Activated T-helper 1 cell treated with Interleukin-2 at 50 U/mL for 16 hours (primary cell): ENCODE measurements at places on chromosomes 2 and 18.

- DNase-seq = no peak
These were observed 70.8 kb upstream of the SLC1A4 start for GRCh38 chr2:64918220-64918886.

GRCh38 chr2:95374921-95375471, 27.5 kb upstream of the FAHD2A start:
- no peak for DNase-seq

- no peak for DNase-seq
These were observed 161.5 kb downstream of the PTGR3 start for GRCh38 chr18:75047240-75047961.

GRCh38 chr18:23377669-23378301, 75.3 kb upstream of the RIOK3 start:
- DNase-seq = no peak

- no peak for DNase-seq
These were observed 147.8 kb downstream of the SATB2 start for GRCh38 chr2:199309973-199310372.

DNA sequence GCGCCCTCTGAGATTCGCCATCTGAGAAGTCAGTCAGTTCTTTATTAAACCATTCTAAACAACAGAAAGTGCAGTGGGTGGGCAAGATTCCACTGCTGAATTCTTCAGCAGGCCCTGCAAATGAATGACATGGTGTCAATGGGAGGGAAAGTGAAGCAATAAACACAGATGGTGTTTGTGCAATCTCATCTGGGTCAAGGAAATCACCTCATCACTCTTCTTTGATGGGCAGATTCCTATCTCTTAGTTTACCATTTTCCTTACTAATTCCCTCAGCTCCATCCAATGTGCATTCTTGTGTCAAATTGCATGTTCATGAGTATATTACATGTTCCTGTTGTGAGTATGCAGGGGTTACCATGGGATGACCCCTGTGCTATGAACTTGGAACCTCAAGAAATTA, 100.7 kb upstream of the CYP1B1 start:
- no peak for DNase-seq

DNA sequence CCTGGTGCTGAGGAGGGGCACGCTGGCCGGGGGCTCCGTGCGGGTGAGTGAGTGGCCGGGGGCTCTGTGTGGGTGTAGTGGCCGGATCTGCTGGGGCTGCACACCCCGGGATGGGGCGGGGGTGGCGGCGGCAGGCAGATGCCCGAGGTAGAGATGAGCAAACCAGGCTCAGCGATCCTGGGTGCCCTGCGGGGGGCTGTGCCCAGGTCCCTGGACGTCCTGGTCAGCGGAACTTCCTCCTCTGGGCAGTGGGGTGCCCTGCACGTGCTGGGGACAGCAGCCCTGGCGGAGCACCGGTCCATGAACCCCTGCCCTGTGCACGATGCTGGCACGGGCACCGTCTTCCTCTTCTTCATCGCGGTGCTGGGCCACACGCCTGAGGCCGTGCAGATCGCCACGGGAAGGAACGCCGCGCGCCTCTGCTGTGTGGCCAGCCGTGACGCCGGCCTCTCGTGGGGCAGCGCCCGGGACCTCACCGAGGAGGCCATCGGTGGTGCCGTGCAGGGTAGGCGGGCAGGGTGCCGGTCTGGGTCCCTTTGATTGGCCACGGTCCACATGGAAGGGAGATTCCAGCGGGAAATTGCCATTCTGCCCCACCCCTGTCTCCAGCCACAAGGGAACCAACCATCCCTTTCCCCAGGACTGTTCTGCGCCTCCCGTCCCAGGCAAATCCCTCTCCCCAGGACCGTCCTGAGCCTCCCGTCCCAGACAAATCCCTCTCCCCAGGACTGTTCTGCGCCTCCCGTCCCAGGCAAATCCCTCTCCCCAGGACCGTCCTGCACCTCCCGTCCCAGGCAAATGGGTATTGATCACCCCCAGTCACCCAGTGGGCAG, 5.9 kb downstream of the NEU4 start:
- DNase-seq = no peak

GRCh38 chr2:205748639-205749038, 66.3 kb downstream of the NRP2 start:
- no peak for DNase-seq

DNA sequence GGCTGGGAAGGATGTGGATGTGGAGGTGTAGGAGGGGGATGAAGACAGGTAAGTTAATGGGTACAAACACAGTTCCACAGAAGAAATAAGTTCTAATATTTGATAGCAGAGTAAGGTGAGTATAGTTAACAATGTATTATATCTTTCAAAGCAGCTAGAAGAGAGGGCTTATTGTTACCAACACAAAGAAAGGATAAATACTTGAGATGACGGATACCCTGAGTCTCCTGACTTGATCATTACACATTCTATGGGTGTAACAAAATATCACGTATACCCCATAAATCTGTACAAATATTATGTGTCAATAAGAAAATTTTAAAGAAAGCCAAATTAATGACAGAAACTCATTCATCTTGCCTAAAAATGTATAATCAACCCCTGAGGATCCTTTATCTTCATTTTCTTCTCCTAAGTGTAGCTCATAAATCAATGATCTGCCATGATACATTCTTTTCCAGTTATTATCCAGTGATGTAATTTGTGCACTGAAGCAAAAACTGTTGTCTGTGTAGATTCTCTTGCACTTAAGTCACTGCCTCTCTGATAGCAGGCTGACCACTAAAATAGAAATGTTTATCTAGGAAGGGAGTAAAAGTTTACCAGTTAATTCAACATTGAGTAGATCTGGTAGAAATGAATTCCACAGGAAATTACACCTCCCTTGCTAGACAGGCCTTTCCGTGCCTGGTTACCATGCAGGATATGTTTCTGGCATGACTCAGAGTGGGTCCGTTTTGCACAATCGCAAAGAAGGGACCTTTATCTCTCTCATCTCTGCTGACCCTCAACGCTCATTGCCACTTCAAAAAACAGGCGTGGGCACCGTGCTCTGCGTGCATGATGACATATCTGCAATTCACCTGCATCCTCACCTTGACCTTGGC, 249.7 kb upstream of the NCKAP5 start:
- DNase-seq = no peak

DNA sequence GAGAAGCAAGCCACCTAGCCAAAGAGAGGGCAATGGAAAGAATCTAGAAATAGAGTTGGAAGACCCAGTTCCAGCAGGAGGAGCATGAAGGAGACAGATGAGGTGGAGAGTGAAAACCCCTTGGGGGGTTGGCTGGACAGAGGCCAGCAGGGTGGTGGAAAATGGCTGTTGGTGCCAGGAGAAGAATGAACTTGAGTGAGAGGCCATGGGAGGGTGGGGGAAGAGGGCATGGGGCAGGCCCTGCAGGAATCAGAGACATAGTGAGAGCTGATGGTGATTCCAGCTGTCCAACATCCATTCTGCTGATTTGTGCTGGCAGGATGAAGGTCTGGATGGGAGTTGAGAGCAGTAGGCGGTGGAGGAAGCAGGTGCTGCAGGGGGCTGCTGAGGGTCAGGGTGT, 108.0 kb upstream of the TNP1 start:
- DNase-seq = no peak

GRCh38 chr2:237287872-237288271, 126.1 kb downstream of the COL6A3 start:
- no peak for DNase-seq

DNA sequence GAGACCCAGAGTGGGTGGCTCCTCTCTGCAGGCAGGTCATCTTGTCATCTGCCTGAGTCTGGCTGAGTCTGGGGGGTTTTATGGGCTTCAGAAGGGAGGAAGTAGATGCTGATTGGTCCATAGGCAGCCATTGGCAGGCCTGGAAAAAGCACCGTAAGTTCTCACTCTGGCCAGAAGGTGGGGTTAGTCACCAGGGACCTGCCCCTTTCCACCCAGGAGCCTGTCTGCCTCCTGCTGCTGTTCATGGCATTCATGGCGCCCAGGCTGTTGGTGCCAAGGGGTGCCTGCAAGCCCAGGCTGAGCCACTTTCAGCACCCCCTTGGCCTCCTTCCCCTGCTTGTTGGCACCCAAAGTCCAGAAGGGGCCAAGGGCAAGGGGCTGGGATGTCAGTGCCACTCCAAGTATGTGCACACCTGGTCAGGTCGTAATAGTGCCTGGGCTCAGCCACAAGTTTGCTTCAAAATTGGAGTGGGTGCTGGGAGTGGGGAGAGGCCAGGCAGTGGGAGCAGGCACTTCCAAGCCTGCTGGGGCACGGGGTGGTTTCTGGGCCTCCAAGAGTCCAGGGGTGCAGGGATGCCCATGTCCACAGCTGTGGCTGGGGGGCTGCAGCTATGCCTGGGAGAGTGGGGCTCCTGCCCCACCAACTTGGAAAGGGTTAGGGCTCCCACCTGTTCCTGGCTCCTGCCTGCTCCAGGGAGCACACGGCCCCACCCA, 178.1 kb downstream of the FAM210A start:
- no peak for DNase-seq

GRCh38 chr2:22382479-22383169, 1002.4 kb upstream of the KLHL29 start:
- no peak for DNase-seq

DNA sequence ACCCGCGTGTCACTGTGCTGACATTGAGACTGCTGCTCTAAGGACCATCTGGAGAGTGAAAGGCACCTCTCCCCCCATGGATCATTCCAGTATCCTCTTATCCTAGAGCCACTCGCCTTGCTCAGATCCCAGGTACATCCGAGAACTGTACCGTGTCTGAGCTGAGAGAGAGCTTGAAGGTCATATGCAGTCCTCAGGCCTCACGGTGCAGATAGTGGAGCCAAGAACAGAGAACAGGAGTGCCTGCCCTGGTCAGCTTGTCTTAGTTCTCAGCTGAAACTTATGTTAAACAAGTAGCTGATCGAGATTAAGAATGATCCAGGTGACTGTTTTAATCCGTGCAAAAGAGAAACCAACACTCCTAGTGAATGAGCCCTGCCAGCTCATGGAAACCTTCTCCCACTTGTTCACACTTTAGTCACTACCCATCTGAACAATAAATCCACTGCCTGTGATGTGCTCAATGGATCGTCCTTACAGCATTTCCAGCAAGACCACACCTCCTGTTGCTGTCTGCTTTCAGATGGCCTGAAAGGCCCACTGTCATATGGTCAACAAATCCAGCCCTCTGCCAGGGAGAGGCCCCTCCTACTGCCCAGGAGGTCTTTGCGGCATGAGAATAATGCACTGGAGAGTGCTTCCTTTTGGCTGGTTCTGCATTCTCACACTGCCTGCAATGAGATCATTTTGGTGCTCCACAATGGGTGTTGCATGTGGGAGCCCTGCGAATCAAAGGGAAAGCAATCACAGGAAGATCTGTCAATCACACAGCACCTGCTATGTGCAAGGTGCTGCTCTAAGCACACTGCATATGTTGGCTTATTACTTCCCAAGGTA, 43.7 kb upstream of the APCDD1 start:
- no peak for DNase-seq

DNA sequence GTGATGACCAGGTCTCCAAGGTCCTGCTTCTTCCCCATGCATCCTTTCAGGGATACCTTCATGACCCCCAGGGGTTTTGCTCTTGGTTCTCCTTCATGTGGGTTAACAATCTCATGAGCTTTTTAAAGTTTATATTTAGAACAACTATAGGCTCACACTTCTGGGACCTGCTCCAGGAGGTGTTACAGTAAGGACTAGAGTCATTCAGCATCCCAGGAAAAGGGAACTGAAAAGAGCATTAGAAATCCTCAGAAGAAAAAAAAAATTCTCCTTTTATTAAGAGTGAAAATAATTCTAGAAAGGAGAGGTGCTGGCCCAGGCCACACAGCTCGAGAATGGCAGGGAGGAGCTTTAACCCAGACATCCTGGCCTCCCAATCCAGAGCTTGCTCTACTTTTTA, 66.5 kb downstream of the SETBP1 start:
- no peak for DNase-seq

GRCh38 chr2:85053802-85054201, 79.4 kb upstream of the TCF7L1 start:
- no peak for DNase-seq

GRCh38 chr2:62204998-62205496, 9.1 kb downstream of the B3GNT2 start:
- DNase-seq = no peak

DNA sequence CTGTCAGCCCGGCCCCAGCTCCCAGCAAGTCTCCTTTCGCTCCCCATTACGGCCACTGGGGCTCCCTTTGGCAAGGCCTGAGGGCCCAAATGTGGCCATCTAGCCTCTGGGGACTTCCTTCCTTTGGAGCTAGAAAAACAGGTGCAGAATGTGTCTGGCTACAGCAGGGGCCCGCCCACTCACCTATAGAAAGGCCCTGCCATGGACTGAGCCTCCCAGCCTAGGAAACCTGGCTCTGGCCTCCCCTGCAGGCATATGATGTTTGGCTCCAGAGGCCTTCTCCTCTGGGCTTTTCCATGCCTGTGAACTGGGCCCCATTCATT, 55.3 kb upstream of the ALPP start:
- no peak for DNase-seq

DNA sequence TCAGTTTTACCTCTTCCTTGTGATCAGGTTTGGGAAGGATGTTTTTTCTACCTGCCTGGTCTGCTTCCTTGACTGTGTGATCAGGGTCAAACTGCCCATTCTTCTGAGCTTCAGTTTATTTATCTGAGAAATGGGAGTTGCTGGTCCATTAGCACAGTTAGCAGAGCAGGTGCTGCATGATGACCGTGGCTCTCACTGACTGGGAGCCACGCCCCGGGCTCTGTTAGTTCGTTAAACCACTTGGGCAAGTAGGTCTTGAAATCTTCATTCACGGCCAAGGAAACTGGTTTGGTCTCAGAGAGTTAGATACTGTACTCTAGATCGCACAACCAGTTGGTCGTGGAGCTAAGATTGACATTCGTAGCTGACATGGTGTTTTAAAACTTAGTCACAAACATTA, 41.7 kb downstream of the INPP5D start:
- no peak for DNase-seq

DNA sequence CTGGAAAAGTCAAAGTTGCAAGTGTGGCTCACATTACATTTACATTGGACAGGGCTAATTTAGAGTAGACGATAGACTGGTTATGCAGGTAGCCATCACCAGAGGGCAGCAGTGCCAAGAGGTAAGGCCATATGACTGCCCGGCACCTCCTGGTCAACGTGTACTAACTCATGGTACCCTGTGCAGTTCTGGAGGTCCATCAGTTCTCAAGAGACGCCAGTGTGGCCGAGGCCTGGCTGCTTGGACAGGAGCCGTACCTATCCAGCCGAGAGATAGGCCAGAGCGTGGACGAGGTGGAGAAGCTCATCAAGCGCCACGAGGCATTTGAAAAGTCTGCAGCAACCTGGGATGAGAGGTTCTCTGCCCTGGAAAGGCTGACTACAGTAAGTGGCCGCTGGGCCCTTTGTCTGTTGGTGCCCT, 65.8 kb upstream of the EML6 start:
- no peak for DNase-seq

DNA sequence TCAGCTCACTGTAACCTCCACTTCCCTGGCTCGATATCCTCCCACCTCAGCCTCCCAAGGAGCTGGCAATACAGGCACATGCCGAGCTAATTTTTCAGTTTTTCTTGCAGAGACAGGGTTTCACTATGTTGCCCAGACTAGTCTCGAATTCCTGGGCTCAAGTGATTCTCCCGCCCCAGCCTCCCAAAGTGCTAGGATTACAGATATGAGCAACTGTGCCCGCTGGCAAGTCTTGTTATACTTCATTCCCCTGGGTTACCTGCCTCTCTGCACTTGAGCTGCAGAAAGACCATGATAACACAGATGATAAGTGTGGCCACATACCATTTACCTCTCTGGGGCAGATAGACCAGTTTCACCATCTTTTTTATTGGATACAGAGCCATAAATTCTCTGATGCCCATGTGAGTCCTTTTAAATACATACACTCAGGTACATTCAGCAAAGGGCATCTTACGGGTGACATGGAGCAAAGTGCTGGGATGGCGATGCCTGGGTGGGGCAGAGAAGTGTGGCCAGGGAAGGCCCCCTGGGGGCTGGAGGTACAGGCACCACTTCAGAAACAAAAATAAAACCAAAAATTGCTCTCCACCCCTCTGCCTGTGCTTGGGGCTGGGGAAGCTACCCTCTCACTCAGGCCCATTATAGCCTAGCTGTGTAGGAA, 20.4 kb downstream of the CCT7 start:
- DNase-seq = no peak
